ENCODE measurements at places on chromosomes 5 and 9.

DNA sequence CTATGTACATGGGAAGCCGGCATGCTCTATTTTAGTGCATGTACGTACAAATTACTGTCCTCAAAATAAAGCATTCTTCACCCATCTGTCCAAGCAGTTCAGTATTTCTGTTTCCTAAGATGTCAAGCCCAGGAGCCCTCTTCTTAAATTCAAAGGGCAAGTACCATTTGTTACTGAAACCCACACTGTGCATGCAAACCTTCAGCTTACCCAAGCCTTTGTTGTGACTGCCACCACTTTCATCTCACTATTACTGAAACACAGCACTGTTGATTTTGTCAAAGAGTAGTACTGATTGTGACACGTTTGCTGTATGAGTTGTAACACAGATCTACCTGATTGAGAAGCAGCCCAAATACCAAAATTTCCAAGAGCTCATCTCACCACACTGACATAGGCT, 390.4 kb upstream of the IZUMO3 start:
- no peak for DNase-seq

GRCh38 chr5:64811050-64811640, 42.4 kb downstream of the CWC27 start:
- DNase-seq = no peak

DNA sequence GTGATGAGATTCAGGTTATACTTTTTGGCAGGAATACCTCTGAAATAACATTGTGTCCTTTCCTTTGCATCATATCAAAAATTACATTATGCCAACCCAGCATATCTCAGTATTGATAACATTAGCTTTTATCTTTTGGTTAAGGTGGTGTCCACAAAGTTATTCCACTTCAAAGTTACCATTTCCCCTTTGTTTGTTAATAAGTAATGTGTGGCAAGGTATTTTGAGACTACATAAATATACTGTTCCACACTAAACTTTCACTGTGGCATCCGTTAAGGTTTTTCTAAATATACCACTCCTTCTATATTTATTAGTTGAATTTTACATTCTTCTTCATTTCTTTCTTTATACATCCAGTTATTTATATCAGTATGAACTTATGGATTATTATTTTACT, 14.1 kb upstream of the ARHGEF37 start:
- DNase-seq = no peak

- no peak for DNase-seq
Observed at GRCh38 chr5:7094626-7095025, 301.3 kb upstream of the ADCY2 start.

DNA sequence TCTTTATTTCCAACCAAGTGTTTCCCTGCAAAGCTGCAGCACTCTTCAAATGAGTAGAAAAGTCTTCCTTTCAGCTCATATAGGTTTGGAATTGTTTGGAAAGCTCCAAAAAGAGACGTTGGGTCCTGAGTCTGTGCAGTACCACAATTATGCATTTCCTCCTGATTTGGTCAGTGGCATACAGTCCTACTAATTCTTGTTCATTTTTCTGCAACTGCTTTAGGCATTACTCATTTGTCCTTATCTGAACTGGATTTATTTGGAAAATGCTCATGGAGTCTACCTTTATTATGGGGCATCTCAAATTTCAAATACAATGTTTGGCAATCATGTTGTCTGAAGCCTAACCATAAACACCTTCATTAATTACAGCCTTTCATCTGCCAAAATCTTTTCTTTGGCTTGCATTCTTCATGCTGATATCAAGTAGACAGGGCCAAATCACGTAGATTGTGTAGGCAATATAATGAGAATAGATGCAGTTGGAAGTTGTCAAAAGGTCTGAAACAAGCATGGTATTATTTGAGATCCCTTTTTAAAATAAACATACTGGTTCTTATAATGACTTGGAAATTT, 232.8 kb downstream of the TLE1 start:
- no peak for DNase-seq

- no peak for DNase-seq
Observed at GRCh38 chr9:27437652-27438373, 86.3 kb upstream of the IFNK start.

GRCh38 chr9:81611664-81612063, 77.7 kb downstream of the TLE1 start:
- no peak for DNase-seq

GRCh38 chr5:6633469-6634245, 417 bp downstream of the SRD5A1 start:
- peak; percentile 53 for DNase-seq

- DNase-seq = no peak
Observed at GRCh38 chr9:18163146-18163545, 310.8 kb upstream of the ADAMTSL1 start.

GRCh38 chr5:179220716-179221115, 124.5 kb downstream of the ADAMTS2 start:
- DNase-seq = no peak

DNA sequence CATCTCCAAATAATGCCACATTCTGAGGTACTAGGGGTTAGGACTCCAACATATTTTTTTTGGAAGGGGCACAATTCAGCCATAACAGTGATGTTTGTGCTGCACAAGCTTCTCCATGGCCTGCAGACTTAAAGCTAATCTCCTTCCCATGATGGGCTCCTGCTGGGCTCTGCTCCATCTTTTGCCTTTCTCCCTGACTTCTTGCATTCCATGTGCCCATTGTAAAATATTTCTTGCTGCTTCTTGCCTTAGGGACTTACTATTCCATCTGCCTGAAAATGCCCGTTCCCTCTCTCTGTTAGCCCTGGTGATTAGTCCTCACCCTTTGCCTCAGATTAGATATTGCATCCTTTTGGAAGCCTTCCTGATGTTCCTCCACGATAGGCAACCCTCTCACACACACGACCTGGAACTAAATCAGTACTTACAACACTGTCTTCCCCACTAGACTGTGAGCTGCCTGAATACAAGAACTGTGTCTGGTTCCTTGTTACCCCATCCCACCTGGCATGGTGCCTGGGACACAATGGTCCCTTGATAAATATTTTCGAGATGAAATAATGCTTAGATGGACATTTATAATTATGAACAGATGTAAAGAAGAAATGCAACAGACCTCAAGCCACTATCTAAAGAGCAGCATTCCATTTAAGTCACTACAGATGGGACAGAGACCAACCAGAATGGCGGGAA, 33.5 kb downstream of the OR1J1 start:
- DNase-seq = no peak

- DNase-seq = no peak
Observed at GRCh38 chr5:59506285-59506877, 387.1 kb downstream of the PDE4D start.

DNA sequence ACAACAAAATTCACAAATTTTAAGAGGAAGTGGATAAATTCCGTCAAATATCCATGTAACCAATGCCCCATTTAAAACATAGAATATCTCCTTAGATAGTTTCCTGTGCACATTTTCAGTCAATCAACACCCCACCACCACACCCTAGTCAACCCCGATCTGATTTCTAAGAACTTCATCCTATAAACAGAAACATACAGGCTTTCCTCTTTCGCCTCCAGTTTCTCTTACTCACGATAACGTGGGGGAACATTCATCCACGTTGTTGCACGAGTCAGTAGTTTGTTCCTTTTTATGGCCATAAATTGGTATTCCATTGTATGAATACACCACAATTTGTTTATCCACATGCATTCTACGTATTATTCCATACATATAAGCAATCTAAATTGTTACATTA, 35.6 kb upstream of the TRIO start:
- DNase-seq = no peak

DNA sequence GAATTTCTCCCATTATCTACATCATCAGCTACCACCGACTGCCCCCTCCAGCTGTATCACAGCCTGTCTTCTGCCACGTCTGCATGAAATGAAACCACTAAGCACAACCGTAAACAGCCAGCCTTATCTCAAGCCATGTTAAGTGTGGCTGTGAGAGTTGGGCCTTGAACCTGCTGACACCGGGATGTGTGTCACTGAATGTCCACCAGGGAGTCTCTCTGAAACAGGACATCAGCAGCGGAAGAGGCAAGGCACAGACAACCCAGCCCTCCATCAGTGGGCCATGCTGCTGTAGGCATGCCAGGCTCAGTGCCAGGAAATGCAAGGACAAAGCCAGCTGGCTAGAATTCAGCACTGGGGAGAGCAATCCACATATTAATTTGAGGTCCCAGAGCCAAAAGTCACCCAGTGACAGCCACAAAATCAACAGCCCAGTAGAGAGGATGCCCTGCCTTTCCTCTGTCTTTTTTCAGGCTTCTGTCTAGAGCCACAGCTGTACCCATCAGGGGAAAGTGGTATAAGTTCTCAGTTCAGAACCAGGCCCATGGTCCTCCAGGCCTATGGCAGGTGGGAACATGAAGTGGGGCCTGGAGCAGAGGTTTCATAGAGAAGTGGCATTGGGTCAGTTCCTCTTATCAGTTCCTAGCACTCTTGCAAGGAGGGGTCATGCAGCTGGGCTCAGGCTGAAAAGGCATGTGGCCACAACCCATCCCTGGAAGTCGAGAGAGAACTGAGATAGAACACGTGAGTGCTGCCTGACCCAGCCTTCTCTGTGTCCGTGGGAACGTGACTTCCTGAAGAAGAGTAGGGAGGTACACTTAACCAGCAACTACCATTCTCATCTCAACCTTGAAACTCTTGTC, 199.4 kb downstream of the ESM1 start:
- no peak for DNase-seq

- no peak for DNase-seq
Observed at GRCh38 chr5:56460195-56460546, 227.0 kb upstream of the ANKRD55 start.

DNA sequence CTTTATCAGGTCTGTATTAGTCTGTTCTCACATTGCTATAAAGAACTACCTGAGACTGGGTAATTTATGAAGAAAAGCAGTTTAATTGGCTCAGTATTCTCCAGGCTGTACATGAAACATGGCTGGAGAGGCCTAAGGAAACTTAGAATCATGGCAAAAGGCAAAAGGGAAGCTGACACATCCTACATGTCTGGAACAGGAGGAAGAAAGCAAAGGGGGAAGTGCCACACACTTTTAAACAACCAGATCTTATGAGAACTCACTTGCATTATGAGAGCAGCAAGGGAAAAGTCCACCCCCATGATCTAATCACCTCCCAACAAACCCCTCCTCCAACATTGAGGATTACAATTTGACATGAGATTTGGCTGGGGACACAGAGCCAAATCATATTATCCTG, 132.1 kb downstream of the PCSK1 start:
- DNase-seq = no peak
